Stimulated activated CD8-positive, alpha-beta memory T cell treated with anti-CD3 and anti-CD28 coated beads, Interleukin-7, amount 100 ng/mL, for 1 hour (primary cell): ENCODE measurements at places on chromosomes 13 and 19.

DNA sequence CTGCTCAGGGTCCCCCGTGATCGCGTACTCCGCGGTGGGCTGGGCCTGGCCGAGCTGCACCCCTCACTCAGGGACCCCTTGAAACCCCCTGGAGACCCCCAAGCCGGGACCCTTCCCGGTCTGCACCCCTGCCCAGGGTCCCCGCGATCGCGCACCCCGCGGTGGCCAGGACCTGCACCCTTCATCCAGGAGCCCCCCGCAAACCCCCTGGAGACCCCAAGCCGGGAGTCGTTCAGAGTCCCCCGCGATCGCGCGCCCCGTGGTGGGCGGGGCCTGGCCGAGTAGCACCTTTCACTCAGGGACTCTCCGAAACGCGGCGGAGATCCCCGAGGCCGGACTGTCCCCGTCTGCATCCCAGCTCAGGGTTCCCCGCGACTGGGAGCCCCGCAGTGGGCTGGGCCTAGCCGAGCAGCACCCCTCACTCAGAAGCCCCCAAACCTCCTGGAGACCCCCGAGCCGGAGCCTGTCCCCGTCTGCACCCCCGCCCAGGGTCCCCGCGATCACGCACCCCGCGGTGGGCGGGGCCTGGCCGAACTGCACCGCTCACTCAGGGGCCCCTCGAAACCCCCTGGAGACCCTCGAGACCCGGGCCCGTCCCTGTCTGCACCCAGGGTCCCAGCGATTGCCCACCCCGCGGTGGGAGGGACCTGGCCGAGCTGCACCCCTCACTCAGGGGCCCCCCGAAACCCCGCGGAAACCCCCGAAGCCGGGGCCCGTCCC is 748 bp downstream of the LMNB2 start:
- DNase-seq = no peak

GRCh38 chr13:46341112-46341711 is 45.8 kb downstream of the RUBCNL start:
- no peak for DNase-seq

DNA sequence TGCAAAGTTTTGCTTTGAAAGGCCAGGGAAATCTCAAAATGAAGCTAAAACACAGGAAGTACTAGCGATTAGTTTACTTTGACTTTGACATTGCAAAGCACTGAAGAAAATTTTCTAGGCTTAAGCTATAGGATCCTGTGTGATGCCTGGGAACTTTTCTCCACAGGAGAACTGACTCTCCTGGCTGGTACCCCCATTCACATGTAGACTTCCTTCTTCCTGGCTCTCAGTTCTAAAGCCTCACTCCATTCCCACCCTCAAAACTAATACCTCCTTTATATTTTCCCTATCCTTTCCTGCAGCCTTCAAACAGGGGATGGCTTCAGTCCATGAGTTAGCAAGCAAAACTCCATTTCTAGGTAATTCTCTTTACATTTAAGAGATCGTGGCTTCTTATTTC is 189.5 kb downstream of the SLITRK1 start:
- no peak for DNase-seq

GRCh38 chr13:75547917-75548316 is 1.7 kb upstream of the UCHL3 start:
- no peak for DNase-seq
